Activated T-cell treated with anti-CD3 and anti-CD28 coated beads, Interleukin-2, amount 50 U/mL, for 72 hours (primary cell): ENCODE measurements at places on chromosomes 3 and 15. TPM values are rescaled to one million over a fixed set of nuclear protein-coding genes. Genes with fewer than 3 reads are reported as not detected.
A peak's percentile ranks its signal among the peaks of the same experiment; 100 is the strongest.

Gene GPR149
- total RNA-seq: not detected

Gene SCN10A
- total RNA-seq: not detected

Gene ANKRD63
- not detected for total RNA-seq

Gene EFCC1
- 0.26 TPM for total RNA-seq

Gene ROBO2
- total RNA-seq: not detected

Gene CASR
- total RNA-seq: 0.23 TPM

Gene DENND4A
- 59.3 TPM for total RNA-seq

Gene HDC
- 1.1 TPM for total RNA-seq

Gene GPR176
- total RNA-seq: 0.41 TPM

Gene GUCA1C
- not detected for total RNA-seq

Gene IQCF5
- total RNA-seq: not detected

Gene PAK6
- total RNA-seq: 1.2 TPM

Gene TPRG1
- total RNA-seq: 24.4 TPM

Gene SNUPN
- total RNA-seq: 22.4 TPM

DNA sequence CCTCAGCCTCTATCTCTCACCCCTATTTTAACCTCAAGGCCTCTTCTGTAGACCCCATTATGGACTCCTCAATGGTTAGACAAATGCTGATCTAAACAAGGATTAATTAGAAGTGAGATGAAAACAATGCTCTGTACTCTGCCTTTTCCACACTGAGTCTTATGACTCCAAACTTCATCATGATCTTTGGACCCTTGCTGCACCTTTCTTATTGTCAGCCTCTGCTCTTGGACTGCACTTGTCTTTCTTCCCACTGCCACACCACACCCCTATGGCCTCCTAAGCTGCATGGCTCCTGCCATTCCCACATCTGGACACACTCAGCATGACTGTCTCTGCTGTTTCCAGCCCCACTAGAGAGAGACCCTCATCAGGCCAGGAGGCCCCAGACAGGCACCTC is 348.2 kb downstream of the RORA start:
- no peak for DNase-seq

DNA sequence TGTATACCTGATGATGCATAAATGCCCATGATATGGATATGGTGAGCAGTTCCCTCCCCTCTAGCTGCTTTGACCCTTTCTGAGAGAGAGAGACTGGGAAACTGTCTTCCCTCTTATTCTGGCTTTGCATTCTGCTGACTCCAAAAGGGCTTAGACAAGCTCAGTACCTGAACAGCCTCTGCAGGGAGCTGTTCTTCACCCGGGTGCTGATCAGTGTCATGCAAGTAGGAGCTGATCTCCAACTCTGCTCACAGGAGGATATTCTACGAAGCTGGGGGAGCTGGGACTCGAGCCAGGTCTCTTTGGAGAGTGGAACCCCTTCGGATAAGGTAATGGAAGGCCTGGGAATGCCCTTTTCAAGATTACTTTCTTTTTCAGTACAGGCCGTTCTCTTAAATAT is 237.1 kb downstream of the RYR3 start:
- DNase-seq: no peak

GRCh38 chr3:8857720-8858367 is 88.4 kb upstream of the OXTR start:
- no peak for DNase-seq

- DNase-seq: no peak
Observed at GRCh38 chr3:47984075-47984728, 32.0 kb downstream of the MAP4 start.

- DNase-seq: no peak
Observed at GRCh38 chr15:29457729-29458128, 188.1 kb upstream of the NSMCE3 start.

- DNase-seq: no peak
Observed at GRCh38 chr3:134365766-134366065, 8.5 kb downstream of the AMOTL2 start.

- DNase-seq: no peak
Observed at GRCh38 chr15:34357653-34358052, 9.3 kb downstream of the LPCAT4 start.

- DNase-seq: peak; percentile 14
Observed at GRCh38 chr3:106299300-106300098, 430.7 kb upstream of the CBLB start.

DNA sequence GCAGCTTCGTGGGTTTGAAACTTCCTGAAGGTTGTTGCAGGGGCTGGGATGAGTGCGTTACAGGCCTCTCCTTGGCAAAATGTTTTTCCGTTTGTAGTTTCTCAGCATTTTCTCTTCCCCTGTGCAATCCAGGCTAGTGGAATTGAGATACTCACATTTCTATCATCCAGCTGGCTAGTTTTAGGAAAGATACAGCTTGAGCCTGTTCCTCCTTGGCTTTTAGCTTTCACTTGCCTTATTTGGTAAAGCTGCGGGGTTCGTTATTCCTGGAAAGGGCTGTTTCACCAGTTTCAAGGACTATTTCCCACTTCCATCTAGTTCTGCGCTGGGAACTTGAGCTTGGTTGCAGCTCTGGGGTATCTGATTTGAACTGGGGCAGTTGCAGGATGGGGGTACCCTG is 90.3 kb downstream of the ITPR1 start:
- DNase-seq: no peak

GRCh38 chr15:70237626-70238025 is 139.9 kb upstream of the TLE3 start:
- DNase-seq: no peak

GRCh38 chr3:14177580-14178246 is 688 bp downstream of the XPC start:
- DNase-seq: no peak

DNA sequence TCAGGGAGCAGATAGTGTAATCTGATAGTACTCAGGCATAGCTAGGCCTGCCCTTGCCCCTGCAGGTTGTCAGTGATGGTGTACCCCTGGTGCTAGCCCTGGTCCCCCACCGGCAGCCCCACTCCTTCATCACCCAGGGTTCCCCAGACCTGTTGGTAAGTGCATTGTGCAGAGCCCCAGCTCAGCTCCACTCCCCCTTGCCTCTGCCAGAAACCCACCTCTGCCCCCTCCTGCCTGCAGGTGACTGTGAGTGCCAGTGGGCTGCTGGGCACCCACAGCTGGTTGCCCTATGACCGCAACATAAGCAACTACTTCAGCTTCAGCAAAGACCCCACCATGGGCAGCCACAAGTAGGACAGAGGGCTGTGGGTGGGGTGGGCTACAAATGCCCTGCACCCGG is 27.5 kb downstream of the NBEAL2 start:
- DNase-seq: no peak

- DNase-seq: no peak
Observed at GRCh38 chr3:167656821-167657220, 3.1 kb upstream of the WDR49 start.

- DNase-seq: no peak
Observed at GRCh38 chr3:191889756-191890155, 428.8 kb downstream of the PYDC2 start.

GRCh38 chr3:46188708-46189107 is 19.4 kb downstream of the CCR1 start:
- DNase-seq: no peak

DNA sequence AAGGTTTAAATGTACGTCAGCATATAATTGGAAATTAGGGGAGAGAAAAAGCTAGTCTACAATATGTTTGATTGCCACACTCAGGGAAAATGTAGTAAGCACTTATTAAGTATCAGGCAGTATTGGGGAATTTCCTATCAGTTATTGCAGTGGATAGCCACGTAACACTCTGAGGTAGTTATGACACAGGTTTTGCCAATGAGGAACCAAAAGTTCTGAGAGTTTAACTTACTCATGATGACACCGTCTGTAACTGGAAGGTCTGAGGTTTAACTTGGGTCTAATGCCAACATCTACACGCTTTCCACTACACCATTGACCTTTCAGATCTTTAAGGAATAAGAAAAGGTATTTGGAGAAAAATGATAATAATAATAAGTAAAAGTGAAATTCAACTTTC is 89.5 kb downstream of the ZMAT3 start:
- no peak for DNase-seq

GRCh38 chr3:135756106-135756668 is 209.3 kb upstream of the PPP2R3A start:
- no peak for DNase-seq

DNA sequence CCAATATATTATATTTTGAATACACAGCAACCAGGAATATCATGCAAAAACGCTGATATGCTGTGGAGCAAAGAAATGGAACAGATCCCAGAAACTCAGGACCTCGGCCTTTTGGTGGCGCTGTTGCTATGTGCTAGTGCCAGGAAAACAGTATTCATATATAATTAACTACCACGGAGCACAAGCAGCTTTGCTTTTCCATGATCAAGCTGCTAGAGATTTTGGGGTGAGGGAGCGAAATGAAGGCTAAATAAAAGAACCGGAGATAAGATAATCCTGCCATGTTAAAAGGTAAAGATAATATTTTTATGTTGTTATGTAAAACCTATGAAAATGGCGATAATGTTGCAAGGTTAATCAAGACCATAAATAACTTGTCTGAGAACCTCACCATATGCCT is 157.7 kb upstream of the FAM3D start:
- DNase-seq: peak; percentile 33

- no peak for DNase-seq
Observed at GRCh38 chr3:96991231-96991630, 176.8 kb downstream of the EPHA6 start.

DNA sequence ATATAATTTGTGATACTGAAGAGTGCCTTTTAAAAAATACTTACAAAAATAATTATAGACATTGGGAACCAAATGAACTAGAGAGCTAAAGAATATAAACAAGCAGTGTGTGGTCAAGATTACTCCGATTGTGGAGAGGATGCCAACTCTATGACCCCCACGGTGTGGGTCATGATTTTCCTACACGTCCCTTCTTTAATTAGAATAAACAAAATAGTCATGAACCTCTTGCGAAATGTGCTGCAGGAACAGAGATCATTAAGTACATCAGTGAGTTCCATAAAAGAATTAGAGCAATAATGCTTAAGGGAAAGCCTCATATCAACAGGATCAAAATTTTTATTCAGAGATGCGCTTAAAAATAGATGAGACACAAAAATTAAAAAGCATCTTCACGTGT is 476.6 kb upstream of the ROBO1 start:
- no peak for DNase-seq

DNA sequence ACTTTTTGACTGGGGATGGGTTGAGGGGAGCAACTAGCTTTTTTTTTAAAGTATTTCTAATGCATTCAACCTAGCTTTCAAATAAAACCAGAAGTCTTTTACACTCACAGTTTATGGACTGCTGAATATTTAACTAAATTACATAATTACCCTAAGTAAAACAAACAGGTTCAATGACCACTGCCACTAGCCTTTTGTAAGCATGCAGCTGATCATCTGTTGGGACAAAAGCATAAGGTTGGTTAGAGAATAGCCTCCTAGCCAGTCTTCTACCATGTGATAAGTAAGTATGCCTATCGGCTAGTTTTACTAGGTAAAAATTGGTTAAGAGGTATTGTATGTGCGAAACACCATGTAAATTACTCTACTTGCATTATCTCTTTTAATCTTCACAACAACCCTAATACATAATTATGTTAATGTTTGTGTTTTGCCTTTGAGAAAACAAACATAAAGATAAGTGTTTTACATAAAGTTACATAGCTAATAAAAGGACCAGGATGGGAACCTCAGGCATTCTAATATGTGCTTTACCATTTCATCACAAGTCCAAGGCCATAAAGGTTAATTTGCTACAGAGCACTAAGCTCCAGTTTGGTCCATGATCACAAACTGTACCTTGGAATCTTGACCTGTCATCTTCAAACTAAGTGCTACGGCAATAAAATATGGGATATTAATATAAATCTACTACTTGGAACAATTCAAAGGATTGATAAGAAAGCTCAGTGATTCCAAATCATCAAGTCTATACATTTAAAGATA is 13.2 kb downstream of the PFN2 start:
- DNase-seq: no peak

DNA sequence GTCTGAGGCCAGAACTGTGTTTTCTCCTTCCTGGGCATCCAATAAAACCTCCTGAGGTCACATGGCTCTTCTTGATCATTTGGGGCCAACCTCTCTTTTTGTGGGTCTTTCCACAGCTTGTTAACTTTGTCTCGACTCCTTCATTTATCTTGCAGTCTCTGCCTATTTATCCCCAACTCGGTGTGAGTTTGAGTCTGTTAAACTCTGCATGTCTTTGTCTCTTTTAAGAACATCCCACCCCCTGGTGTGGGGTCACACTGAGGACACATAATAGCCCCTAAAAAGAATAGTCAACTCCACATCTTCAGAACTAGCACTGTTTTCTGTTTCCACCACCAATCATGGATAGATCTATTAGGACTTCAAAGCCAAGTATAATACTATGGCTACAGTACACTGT is 187.2 kb downstream of the TLE3 start:
- DNase-seq: no peak

DNA sequence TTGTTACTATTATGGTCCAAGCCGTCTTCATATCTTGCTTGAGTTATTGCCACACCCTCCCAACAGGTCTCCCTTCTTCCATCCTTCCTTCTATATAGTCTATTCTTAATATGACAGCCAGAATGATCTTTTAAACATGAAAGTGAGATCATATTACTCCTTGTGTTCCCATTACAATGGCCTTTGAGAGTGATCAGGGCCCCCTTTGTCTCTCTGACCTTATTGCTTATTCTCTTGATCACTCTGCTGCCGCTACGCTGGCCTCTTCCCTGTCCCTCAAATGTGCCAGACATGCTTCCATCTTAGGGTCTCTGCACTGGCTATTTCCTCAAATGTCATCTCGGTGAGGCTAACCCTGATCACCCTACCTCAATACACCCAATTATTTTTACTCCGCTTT is 38.1 kb downstream of the UBE2E2 start:
- no peak for DNase-seq

- DNase-seq: no peak
Observed at GRCh38 chr3:8619548-8619947, 25.1 kb downstream of the SSUH2 start.

GRCh38 chr15:85639752-85640381 is 154.9 kb downstream of the KLHL25 start:
- no peak for DNase-seq

DNA sequence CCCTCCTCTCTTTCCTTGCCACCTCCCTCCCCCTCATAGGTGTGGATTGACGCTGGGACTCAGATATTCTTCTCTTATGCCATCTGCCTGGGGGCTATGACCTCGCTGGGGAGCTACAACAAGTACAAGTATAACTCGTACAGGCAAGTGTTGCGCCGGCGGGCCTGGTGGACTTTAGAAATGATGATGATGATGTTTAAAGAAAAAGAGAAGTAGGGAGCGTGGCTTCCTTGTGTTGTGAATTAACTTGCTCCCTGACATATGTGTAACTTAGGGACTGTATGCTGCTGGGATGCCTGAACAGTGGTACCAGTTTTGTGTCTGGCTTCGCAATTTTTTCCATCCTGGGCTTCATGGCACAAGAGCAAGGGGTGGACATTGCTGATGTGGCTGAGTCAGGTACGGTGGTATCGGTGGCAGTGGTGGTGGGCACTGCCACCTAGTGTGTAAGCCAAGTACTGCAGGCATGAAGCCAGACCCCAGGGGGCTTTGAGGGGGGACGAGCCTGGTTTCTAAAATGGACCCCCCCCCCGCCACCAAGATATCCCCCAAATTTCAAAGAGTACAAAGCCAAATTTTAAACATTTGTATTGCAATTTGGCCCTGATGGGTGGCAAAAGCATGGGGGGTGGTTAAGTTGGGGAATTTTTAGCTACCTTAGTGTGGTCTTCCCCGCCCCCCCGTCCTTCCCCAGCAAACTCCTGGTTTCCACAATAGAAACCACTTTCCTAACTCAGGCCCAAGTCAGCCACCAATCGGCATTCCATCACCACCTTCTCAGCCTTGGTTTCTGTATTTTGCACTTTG is 65.6 kb downstream of the SLC6A6 start:
- DNase-seq: peak; percentile 47
